ENCODE measurements at places on chromosomes 11 and 22.

DNA sequence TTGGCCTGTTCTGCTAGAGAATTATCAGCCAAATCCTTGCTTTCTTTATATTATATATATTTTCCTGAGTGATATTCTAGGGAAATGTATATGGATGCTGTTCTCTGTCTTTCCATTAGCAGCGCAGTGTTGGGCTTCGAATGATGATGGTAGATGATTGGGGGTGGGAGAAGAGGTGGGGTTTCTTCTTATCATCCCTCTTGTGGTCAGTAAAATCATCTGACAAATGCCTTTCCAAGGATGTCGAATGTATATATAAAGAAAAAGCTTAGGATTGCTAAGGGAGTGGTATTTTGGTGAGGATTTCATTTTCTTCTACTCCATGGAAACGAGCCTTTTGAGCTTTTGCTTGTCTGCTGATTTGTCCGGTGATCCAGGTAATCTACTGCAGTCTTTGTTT is 48.9 kb downstream of the ARHGEF12 start:
- DNase-seq: no peak

- DNase-seq: no peak
Observed at GRCh38 chr11:65251476-65251875, 10.3 kb upstream of the POLA2 start.

GRCh38 chr11:12474871-12475270 is 97.5 kb downstream of the PARVA start:
- no peak for DNase-seq

- DNase-seq: no peak
Observed at GRCh38 chr11:126711977-126712625, 288.5 kb downstream of the KIRREL3 start.

DNA sequence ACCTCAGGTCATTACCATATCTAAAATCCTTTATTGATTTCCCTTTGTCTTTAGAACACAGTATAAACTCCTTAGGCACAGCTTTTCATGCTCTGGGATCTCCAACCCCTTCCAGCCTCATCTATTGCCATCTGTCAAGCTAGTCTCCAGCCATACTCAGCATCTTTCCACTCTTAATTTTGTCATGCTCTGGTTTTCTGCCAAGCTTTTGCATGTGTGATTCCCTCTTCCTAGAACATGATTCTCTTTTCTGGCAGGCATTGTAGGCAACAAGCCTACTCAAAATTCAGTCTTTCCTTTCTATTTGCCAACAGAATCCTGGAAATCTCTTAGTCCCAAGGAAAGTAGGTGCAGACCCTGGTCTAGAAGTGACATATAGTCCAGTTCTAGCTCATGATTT is 35.5 kb upstream of the SLC6A5 start:
- no peak for DNase-seq

GRCh38 chr11:14884667-14885273 is 7.3 kb downstream of the CYP2R1 start:
- DNase-seq: no peak

GRCh38 chr11:83441171-83441570 is 155.0 kb upstream of the CCDC90B start:
- DNase-seq: no peak

DNA sequence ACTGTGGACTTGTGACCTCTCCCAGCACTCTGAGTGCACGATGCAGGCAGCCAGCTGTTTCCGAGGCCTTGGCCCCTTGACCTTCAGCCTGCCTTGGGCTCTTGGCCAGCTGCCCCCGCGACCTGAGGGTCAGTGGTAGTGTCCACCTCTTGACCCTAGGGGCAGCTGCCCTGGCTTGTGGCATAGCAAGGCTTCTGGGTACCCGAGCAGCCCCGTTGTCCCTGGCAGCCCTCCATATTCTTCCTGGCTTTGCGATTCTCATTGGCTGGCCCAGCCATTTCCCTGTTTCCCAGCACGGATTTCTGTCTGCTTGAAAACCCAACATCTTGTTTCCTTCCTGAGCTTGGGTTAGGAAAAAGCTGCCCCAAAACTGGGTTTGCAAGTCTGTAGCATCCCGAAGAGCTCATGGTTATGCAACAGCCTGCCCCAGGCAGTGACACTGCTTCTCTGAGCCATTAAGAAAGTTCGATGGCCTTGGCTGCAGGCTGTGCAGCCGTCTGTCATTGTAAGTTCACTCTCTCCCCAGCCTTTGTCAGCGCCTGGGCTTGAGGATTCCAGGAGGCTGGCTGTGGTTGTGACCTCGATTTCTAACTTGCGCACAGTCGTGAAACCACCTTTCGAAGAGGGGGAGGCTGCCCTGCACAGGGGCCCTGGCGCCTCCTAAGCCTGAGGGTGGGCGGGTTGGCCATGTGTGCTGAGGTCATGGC is 48.8 kb downstream of the FBLN1 start:
- no peak for DNase-seq

Measured in NCI-H2029 treated with DMSO at 0.1 percent for 48 hours (cell line).